Omental fat pad (tissue), 4 donors: ENCODE measurements at places on chromosomes 7 and 10. TPM values are rescaled to one million over a fixed set of nuclear protein-coding genes. Genes with fewer than 3 reads are reported as not detected.

TMEM196 gene
- total RNA-seq: not detected

DNAAF5 gene
- total RNA-seq: 24.9 TPM

OR2A42 gene
- 1.0 TPM for total RNA-seq

VWDE gene
- total RNA-seq: 0.12 TPM

CABCOCO1 gene
- total RNA-seq: not detected

ZNF503 gene
- 13.4 TPM for total RNA-seq

MKLN1 gene
- 48.9 TPM for total RNA-seq

APBB1IP gene
- total RNA-seq: 18.2 TPM

SCART1 gene
- total RNA-seq: 1.9 TPM

SEM1 gene
- total RNA-seq: 22.3 TPM

UNC5B gene
- 4.3 TPM for total RNA-seq

FRAT1 gene
- total RNA-seq: 6.5 TPM

SUGCT gene
- total RNA-seq: 2.7 TPM

ASB15 gene
- not detected for total RNA-seq

NUTM2E gene
- not detected for total RNA-seq

HOXA13 gene
- not detected for total RNA-seq

EEPD1 gene
- total RNA-seq: 23.0 TPM

LLCFC1 gene
- total RNA-seq: not detected

PDCD11 gene
- 55.2 TPM for total RNA-seq

CCL24 gene
- 2.5 TPM for total RNA-seq

COL17A1 gene
- total RNA-seq: 0.13 TPM

CAMK2B gene
- 0.48 TPM for total RNA-seq

POM121L12 gene
- total RNA-seq: not detected

MICALL2 gene
- total RNA-seq: 10.6 TPM

SLC35B4 gene
- 9.6 TPM for total RNA-seq

SFRP4 gene
- 10.9 TPM for total RNA-seq

MBL2 gene
- not detected for total RNA-seq

SLC29A3 gene
- 6.8 TPM for total RNA-seq

SP8 gene
- total RNA-seq: not detected

HOXA4 gene
- 2.4 TPM for total RNA-seq

ACTR3C gene
- 1.1 TPM for total RNA-seq

KBTBD2 gene
- total RNA-seq: 39.0 TPM

CYP2W1 gene
- total RNA-seq: not detected

TMEM106B gene
- 40.4 TPM for total RNA-seq

ATG9B gene
- total RNA-seq: not detected

FAM25G gene
- total RNA-seq: not detected

UCN3 gene
- not detected for total RNA-seq

NME8 gene
- total RNA-seq: not detected

DRGX gene
- not detected for total RNA-seq

WIPF3 gene
- total RNA-seq: 1.6 TPM

TUBB8 gene
- not detected for total RNA-seq

IGF2BP3 gene
- total RNA-seq: 1.9 TPM

ZNF25 gene
- 15.5 TPM for total RNA-seq

WDFY4 gene
- 7.5 TPM for total RNA-seq

OLAH gene
- total RNA-seq: 4.7 TPM

TEX36 gene
- not detected for total RNA-seq

MKX gene
- 4.5 TPM for total RNA-seq

FAM25C gene
- total RNA-seq: not detected

ENTPD1 gene
- total RNA-seq: 23.9 TPM

DTX2 gene
- total RNA-seq: 32.2 TPM

PARD3 gene
- 46.7 TPM for total RNA-seq

LRRC61 gene
- total RNA-seq: 10.0 TPM

NPY4R gene
- 0.95 TPM for total RNA-seq

CPED1 gene
- 44.6 TPM for total RNA-seq

MMP21 gene
- not detected for total RNA-seq

ZNF138 gene
- 8.2 TPM for total RNA-seq

BTBD16 gene
- not detected for total RNA-seq
